ENCODE measurements at places on chromosomes 6 and 20.

GRCh38 chr6:15206887-15207286 is 39.0 kb upstream of the JARID2 start:
- no peak for DNase-seq

GRCh38 chr6:34005901-34006531 is 139.9 kb downstream of the GRM4 start:
- DNase-seq = no peak

- DNase-seq = no peak
Measured at GRCh38 chr20:46323557-46323956, 15.3 kb upstream of the CDH22 start.

DNA sequence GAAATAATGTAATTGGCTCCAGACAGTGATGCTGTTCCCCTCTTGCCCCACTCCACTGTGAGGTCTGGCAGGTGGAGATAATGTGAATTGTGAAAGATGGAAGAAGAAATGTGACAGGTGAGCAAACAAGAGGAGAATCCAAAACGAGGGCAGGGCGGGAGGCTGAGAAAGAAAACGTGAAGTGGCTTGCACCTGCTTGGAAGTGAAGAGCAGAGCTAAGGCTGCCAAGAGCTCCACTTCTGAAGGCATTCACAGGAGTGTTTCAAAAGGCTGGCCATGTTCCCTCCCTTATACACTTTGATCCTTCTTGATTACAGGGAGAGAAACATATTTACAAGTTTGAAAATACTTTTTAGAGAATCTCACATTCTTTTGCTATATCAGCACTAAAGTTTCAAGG is 359.4 kb downstream of the EPHA7 start:
- DNase-seq = peak; percentile 86

GRCh38 chr6:4923081-4923480 is 80.8 kb downstream of the RPP40 start:
- DNase-seq = no peak

- peak; percentile 23 for DNase-seq
Measured at GRCh38 chr6:25623879-25624278, 28.1 kb upstream of the SCGN start.

GRCh38 chr6:158058171-158058651 is 76.5 kb downstream of the SYNJ2 start:
- DNase-seq = no peak

- no peak for DNase-seq
Measured at GRCh38 chr20:10652185-10652584, 21.6 kb downstream of the JAG1 start.

DNA sequence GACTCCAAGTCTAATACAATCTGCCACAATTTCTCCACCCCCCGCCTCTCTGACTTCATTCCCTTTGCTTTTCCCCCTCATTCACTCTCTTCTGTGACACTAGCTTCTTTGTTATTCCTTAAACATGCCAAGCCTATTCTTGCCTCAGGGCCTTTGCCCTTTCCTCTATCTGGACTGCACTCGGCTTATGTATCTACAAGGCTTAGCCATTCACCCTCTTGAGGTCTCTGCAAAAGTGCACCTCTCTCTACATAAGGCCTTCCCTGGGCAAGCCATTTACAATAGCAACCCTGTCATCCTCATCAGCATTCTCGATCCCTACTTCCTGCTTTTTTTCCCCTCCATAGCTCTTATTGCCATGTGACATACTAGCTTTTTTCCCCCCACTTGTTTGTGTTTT is 168.9 kb downstream of the PDSS2 start:
- no peak for DNase-seq

- no peak for DNase-seq
Measured at GRCh38 chr20:6784210-6784631, 16.7 kb downstream of the BMP2 start.

- DNase-seq = no peak
Measured at GRCh38 chr6:81834141-81834681, 81.7 kb upstream of the TENT5A start.

DNA sequence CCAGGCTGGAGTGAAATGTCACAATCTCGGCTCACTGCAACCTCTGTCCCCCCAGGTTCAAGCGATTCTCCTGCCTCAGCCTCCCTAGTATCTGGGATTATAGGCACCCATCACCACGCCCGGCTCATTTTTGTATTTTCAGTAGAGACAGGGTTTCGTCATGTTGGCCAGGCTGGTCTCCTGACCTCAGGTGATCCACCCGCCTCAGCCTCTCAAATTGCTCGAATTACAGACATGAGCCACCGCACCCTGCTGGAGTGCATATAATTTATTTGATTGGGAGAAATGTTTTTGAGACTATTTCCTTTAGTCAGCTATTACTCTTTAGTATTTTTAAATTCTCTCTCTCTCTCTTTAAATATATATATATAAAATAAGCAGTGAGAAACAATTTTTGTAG is 29.8 kb downstream of the FAM83B start:
- no peak for DNase-seq

DNA sequence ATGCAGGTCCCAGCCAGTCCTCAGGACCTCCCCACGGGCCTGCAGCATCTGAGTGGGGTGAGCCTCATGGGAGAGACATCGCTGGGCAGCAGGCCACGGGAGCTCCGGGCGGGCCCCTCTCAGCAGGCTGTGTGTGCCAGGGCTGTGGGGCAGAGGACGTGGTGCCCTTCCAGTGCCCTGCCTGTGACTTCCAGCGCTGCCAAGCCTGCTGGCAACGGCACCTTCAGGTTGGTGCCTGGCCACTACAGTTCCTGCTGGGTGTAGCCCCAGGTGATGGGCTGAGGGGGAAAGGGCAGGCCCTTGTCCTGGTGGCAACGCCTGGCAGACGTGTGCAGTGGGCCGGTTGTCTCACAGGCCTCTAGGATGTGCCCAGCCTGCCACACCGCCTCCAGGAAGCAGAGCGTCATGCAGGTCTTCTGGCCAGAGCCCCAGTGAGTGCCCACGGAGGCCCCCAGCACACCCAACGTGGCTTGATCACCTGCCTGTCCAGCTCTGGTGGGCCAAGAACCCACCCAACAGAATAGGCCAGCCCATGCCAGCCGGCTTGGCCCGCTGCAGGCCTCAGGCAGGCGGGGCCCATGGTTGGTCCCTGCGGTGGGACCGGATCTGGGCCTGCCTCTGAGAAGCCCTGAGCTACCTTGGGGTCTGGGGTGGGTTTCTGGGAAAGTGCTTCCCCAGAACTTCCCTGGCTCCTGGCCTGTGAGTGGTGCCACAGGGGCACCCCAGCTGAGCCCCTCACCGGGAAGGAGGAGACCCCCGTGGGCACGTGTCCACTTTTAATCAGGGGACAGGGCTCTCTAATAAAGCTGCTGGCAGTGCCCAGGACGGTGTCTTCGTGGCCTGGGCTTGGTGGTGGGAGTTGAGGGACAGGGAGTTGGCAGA is 787 bp upstream of the TNFRSF6B start:
- no peak for DNase-seq

DNA sequence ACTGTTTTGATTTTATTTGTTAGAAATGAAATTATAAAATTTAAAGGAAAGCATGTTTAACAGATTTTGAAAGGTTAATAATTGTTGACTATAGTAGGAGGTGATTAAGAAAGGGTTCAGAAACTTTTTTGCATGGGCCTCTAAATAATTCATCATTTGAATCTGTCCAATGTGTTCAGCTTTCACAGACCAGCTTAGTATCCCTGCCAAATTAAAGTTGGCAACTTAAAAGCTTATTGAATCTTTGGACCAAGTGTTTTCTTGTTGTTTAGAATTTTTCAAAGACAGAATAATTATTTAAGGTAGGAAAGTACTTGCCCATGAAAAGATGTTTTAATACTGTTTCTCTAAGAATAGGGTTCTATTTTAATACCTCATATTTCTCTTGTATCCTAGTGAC is 466.0 kb downstream of the GJA1 start:
- DNase-seq = no peak

- DNase-seq = no peak
Measured at GRCh38 chr6:145886228-145886956, 71.8 kb upstream of the FBXO30 start.

DNA sequence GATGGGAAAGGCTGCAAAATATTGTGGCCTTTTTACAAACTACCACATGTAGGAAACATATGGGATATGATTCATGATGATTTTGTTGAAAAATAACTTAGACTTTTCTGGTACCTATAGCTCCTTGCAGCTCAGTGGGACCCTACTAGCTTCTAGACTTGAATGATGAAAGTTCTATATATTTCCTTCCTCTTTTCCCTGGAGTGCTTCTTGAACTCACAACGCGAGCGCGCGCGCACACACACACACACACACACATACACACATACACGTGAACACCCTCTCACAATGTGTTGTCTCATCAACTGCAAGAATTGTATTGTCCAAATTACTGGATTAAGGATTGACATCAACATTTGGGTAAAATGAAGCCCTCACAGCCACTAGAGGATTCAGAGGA is 61.9 kb downstream of the TOX2 start:
- no peak for DNase-seq

DNA sequence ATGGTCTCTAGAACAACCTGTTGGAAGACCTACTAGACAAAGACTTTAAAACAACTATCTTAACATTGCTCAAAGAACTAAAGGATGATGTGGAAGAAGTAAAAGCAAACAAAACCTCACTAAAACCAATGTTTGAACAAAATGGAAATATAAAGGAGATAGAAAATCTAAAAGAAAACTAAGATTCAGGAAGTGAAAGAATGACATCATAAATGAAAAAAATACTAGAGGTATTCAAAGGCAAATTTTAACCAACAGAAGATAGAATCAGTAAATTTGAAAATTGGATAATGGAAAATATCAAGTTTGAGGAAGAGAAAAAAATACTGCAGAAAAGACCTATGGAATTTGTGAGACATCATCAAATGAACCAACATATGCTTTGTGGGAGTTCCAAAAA is 914.1 kb upstream of the GJE1 start:
- DNase-seq = no peak

GRCh38 chr20:10771435-10772140 is 97.8 kb upstream of the JAG1 start:
- no peak for DNase-seq

- DNase-seq = no peak
Measured at GRCh38 chr6:139931747-139932146, 557.3 kb upstream of the CITED2 start.

DNA sequence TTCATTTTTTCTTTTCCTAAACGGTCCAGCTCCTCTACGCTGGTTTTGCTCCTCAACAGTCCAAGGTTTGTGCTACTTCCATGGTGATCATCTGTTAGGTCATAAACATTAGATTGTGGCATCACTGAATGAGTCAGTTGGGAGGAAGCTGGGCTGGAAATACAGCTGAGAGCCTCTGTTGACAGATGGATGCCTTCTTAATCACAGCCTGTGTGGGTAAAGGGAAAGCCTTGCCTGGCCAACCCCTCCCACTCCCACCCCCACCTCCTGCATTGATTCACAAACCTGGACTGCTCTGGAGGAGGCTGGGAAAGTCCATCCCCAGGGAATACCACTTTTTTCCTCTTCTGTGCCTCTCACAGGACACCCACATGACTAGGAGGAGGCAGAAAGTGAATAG is 180.6 kb upstream of the CCN2 start:
- no peak for DNase-seq

- no peak for DNase-seq
Measured at GRCh38 chr20:57678340-57678739, 31.5 kb downstream of the PMEPA1 start.

DNA sequence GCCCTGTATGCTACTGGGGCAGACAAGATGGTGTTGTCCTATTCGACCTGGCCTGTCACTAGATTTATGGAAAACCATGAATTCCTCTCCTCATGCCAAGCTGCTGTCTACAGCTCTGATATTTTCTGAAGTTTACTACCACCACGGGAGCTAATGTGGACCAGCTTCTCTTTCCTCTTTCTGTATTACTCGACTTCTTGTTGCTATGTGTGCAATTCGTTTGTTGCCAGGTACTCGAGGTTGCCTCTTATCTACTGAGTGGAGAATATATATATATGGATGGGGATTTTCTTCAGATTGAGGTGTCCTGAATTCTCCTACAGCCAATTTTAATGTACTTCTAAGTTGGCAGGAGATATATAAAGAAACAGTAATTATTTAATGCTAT is 34.7 kb downstream of the MAN1A1 start:
- DNase-seq = no peak

GRCh38 chr6:101296169-101296960 is 97.1 kb upstream of the GRIK2 start:
- no peak for DNase-seq

DNA sequence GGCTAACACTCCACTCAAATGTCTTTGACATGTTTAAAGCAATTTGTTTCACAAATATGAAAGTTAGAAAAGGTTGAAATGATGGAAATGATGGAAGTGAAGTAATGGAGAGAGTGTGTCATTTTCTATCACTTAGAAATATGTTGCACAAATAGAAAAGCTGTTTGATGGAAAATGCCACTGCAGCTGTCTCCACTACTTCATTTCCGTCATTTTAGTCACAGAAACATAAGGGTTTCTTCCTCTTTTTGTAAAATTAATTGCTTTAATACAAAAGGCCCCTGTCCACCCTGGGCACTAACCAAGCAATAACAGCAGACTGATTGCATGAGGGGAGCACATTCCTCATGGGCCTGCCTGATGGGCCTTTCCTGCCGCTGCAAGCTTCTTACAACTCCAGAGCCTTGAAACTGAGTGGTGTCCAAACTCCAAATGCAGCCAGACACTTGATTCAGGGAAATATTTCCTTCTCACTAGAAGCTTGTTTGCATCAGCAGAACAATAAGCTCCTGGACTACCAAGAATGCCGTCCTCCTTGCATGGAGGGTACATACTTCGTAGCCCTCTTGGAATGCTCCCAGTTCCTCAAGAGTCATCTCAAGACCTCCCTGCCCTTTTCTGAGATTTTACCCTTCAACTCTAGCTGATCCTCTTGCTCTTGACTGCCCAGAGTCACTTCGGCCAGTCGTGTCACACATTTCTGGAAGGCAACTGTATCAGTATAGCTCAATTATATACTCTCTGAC is 36.1 kb downstream of the F13A1 start:
- no peak for DNase-seq

DNA sequence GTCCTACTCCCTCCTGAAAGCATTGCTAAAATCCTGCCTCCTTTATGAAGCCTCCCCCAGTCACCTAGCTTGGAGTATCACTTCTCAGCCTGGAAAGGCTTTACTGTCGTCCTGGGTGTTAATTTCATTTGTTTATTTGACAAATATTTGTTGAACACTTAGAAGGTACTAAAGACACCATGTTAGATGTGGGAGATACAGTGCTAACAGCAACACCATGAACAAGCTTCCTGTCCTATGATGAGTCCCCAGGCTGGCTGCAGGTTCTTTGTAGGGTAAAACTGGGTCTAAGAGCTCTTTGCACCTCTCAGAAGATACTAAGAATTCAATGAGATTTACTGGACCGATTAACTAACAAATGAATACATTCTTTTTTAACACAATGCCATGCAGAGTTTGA is 109.2 kb upstream of the TMEM170B start:
- no peak for DNase-seq

DNA sequence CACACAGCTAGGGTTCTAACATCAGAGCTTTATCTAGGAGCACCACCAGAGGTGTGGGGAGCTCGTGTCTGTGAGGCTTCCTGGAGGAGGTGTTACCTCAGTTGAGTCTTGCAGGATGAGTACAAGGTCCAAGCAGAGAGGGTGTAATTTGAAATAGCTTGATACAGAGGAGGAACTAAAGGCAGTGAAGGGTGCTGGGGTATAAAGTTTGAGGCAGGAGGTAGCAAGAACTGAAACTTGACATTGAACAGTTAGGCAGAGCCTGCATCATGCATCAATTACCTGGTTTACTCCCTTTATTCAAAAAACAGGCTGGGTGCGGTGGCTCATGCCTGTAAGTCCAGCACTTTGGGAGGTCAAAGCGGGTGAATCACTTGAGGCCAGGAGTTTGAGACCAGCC is 241.2 kb downstream of the UST start:
- DNase-seq = no peak

GRCh38 chr6:123962508-123962907 is 158.8 kb downstream of the NKAIN2 start:
- peak; percentile 97 for DNase-seq
